Aortic smooth muscle cell (primary cell): ENCODE measurements at places on chromosomes 2 and 18. TPM values are rescaled to one million over a fixed set of nuclear protein-coding genes. Genes with fewer than 3 reads are reported as not detected.

The MREG gene
- 1.2 and 1.7 TPM in 2 replicates for total RNA-seq

The COLEC11 gene
- total RNA-seq, result 0.31 and 0.92 TPM in 2 replicates

The ITPRIPL1 gene
- total RNA-seq, result 0.26 and 0.75 TPM in 2 replicates

The FLACC1 gene
- 1.6 and 1.8 TPM in 2 replicates for total RNA-seq

The LYG1 gene
- total RNA-seq, result 0.26 TPM in 1 of 2 replicates, not detected in the other

The ASB18 gene
- total RNA-seq, result not detected in 2 replicates

The FHOD3 gene
- 0.92 and 2.3 TPM in 2 replicates for total RNA-seq

The TMEM200C gene
- 0.06 TPM in 1 of 2 replicates, not detected in the other for total RNA-seq

The FRZB gene
- total RNA-seq, result 0.66 and 1.3 TPM in 2 replicates

The RNF152 gene
- 59.1 and 89.0 TPM in 2 replicates for total RNA-seq

The G6PC2 gene
- not detected in 2 replicates for total RNA-seq

The ABCB11 gene
- total RNA-seq, result not detected in 2 replicates

The AQP12A gene
- total RNA-seq, result not detected in 2 replicates

The IKZF2 gene
- total RNA-seq, result 5.5 and 13.8 TPM in 2 replicates

The NTSR2 gene
- total RNA-seq, result not detected in 2 replicates

The EPHA4 gene
- 4.8 and 8.2 TPM in 2 replicates for total RNA-seq

The SP5 gene
- total RNA-seq, result not detected in 2 replicates

The NRP2 gene
- 9.0 and 10.4 TPM in 2 replicates for total RNA-seq

The CHRNG gene
- total RNA-seq, result not detected in 2 replicates

The SLC35G4 gene
- total RNA-seq, result not detected in 2 replicates

The HOXD8 gene
- total RNA-seq, result 0.06 TPM in 1 of 2 replicates, not detected in the other

The CFC1 gene
- not detected in 2 replicates for total RNA-seq

The PROKR1 gene
- under 0.01 TPM in 1 of 2 replicates, not detected in the other for total RNA-seq

The CLEC4F gene
- not detected in 2 replicates for total RNA-seq
